ENCODE measurements at places on chromosomes 5 and 9. TPM values are rescaled to one million over a fixed set of nuclear protein-coding genes. Genes with fewer than 3 reads are reported as not detected.
A peak's percentile ranks its signal among the peaks of the same experiment; 100 is the strongest.

The PRRX2 gene
- not detected for total RNA-seq

The LECT2 gene
- not detected for total RNA-seq

The CYLC2 gene
- not detected for total RNA-seq

The PAEP gene
- not detected for total RNA-seq

The BTNL3 gene
- not detected for total RNA-seq

The SPATA31A6 gene
- not detected for total RNA-seq

The INIP gene
- total RNA-seq = 13.8 TPM

The PPIC gene
- total RNA-seq = not detected

The SPATA31C1 gene
- not detected for total RNA-seq

The EXD3 gene
- 24.7 TPM for total RNA-seq

- no peak for DNase-seq
These were observed 24.9 kb downstream of the GNAQ start for GRCh38 chr9:78006734-78007133.

DNA sequence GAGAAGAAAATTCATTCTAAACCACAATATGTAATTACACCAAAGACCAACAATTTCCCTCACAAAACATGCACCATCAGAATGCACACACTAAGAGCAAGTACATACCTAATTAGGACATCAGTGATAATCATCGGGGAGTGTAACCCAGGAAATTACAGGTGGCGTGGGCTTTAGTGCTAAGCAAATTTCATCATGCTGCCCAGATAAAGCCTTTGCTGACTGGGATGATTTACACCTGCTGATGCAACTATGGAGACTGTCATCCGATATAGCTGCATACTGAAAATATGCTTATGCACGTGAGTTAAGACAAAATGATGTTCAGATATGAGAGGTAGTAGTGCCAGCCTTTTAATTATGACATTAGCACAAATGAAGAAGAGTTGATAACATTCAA is 123.2 kb downstream of the DCP2 start:
- no peak for DNase-seq

- DNase-seq = no peak
These were observed 132.5 kb downstream of the HSD17B3 start for GRCh38 chr9:96169484-96169883.

DNA sequence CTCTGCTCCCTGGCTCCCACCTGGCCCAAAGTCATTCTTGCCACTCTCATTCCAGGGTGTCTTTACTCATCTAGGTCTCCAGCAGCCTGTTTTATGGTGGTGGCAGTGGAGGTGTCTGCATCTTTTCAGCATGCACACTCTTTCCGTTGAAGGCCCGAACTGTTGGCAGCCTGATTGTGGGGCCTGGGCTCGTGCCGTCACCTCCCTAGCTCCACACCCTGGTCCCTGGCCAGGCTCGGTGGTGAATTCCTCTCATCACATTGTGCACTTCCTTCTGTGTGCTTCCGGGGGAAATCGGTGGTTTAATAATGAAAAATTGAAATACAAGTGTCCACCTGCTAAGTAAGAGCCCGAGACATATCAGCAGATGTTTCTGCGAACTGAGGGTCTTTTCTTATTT is 214.3 kb downstream of the TRIO start:
- DNase-seq = no peak

GRCh38 chr5:147515269-147515668 is 5.4 kb upstream of the DPYSL3 start:
- no peak for DNase-seq

GRCh38 chr5:167513381-167513780 is 778.1 kb upstream of the WWC1 start:
- no peak for DNase-seq

GRCh38 chr5:32536246-32536645 is 49.1 kb upstream of the SUB1 start:
- no peak for DNase-seq

- DNase-seq = no peak
These were observed 939.7 kb downstream of the NR2F1-AS1 start for GRCh38 chr5:92641031-92641962.

GRCh38 chr5:167995844-167996425 is 295.5 kb upstream of the WWC1 start:
- no peak for DNase-seq

- no peak for DNase-seq
These were observed 1.3 kb downstream of the PLGRKT start for GRCh38 chr9:5436441-5436840.

- DNase-seq = no peak
These were observed 62.1 kb downstream of the CETN3 start for GRCh38 chr5:90347462-90347861.

DNA sequence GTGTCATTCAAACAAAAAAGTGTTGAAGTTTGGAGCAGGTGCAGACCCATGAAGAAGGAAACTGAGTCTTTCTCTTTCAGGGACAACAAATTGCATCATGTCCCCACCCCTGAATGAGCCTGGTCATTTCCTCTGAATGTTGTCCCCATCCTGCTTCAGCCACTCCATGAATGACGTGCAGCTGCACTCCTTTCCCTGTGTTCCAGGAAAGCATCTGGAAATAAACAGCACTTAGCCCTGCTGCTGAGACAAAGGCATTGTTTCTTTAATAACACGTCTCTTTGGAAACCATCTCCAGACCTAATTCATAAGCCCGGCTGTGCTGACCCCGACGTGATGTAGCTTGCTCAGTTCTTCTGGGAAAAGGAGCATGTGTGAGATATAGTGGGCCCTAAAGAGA is 682.3 kb downstream of the BRINP1 start:
- no peak for DNase-seq

- no peak for DNase-seq
These were observed 83.6 kb downstream of the MVB12B start for GRCh38 chr9:126410229-126410628.

DNA sequence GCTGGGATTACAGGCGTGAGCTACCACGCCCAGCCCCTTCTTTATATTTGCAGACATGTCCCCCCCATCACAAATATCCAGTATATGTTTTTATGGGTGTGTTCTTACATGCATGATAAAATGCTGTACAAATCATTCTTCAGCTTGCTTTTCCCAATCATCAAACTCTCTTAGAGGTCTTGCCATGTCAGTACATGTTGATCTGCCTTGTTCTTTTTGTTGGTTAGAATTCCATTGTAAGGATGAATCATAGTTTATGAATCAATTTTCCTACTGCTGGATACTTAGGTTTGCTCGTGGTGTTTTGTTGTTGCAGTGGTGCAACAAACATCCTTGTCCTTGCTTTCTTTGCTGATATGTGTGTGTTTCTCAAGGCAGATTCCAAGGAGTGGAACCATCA is 79.9 kb upstream of the NEURL1B start:
- DNase-seq = no peak

DNA sequence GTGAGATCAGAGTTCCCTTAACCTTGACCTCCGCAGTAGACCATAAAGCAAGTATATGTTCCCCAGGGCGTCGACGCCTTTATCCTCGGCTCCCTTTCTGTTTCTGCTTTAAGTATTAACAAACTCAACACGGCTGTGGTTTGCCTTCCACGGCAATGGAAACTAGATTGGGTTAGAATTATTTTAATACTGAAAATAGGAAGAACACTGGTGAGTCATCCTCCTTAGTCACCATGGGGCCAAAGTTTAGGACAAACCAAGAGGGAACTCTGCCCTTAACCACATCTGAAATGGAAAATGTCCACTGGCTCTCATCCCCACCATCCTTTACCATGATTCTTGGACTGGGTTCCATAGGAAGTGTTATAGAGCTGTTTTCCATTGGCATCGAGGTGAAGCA is 386.1 kb downstream of the ACTL7B start:
- no peak for DNase-seq

- DNase-seq = no peak
These were observed 7.5 kb downstream of the UNC5A start for GRCh38 chr5:176817841-176818377.

DNA sequence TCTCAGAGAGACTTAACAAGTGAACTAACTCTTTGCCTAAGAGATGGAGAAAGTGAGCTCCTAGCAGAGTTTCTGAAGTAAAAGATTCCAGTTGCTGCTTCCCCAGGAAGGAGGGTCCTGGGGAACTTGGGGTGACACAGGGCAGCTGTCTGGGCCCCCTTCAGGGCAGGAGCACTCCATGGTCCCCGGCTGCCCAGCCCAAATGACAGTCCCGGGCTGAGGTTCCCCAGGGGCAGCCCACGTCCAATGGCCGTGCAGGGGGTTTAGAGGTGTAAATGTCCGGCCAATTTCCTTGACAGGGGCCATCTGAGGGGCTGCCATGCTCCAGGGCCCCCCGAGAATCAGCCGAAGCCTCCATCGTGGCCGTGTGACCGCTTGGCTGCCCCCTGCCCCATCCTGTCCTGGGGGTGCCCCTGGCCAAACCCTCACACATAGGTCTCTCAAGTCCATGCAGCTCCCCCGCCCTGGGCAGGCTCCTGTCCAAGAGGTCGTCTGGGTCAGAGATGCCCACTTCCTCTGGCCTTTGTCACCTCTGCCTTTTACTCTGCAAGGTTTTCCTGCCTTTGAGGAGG is 5.5 kb upstream of the PPP1R26 start:
- DNase-seq = no peak

DNA sequence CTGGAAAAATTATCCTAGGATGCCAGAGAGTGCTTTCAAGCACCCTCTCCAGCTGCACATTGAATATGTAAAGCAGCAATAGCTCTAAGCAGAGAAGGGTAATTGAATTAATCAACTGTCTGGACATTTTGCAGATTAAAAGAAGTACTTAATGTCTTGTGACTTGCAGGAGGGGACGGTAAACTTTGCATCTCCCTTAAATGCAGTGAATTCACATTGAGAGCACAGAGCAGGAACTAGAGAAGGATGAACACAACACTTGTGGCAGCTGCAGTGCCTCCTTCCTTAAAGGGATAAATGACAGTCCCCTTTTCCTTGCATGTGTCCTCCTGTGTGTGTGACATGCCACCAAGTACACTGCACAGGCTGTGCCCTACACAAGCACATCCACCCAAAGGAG is 7.4 kb upstream of the CDK5RAP2 start:
- no peak for DNase-seq

DNA sequence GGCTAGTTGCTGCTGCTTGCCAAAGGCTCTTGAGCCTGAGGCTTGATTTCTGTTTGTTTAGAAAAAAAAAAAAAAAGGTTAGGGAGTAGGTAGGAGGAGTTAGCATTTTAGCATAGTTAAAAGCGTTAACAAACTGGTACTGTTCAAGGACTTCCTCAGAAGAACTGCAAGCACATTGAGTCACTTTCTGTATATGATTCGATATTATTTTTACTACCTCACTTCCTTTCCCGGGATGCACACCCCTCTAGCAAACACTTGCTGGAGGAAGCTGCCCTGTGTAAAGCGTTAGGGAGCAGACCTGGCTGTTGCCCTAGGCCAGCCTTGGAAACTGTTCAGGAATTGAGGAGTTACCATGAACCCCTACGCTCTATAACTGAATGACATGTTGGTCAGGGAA is 15.7 kb upstream of the CEP120 start:
- no peak for DNase-seq

DNA sequence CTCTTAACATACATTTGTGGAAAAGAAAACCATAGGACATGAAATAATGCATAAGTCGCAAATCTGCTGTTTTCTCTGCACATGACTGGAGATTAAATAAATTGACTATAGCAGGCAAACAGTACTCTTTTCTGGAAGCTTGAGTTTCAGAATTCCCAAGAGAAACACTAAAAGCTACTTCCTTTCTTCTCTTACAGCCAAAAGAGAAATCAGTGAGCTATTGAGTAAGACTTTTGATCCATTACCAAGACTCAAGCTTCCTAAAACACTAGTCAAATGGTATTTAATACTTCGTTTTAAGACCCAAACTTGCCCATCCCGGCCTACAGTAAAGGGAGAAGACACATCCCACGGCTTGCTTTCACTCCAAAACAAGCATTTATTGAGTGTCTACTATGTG is 335.8 kb upstream of the PUM3 start:
- no peak for DNase-seq

- no peak for DNase-seq
These were observed 19.1 kb downstream of the MSANTD3 start for GRCh38 chr9:100445903-100446549.

- no peak for DNase-seq
These were observed 14.2 kb downstream of the AP3B1 start for GRCh38 chr5:78280261-78280660.

DNA sequence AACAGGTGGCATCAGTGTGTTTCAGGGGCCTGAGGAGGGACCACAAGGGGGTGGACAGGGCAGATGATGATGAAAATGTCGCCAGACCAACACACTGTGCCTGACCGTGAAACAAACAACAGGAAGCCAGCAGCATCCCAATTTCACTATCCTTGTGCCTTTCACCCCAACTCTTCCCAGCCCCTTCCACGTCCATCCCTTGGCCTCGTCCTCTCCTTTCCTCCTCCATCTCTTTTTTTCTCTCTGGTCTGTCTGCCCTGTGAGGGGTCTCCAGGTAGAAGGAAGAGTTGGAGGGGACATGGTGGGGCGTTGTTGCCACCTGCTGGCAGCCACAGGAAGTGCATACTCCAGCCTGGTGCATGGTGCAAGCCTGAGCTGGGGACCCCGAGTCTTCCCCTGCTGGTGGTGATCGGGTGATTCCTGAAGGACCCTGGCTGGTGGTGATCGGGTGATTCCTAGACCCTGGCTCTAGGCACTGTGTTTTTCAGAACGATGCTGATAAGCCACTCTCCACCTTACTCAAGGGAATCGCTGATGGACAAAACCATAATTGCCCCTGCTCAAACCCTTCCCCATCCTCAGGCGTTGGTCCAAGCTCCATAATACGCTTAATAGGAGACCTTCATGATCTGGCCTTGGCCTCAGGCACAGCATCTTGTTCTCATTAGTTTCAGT is 21.7 kb upstream of the NSD1 start:
- peak; percentile 42 for DNase-seq

- DNase-seq = no peak
These were observed 12.5 kb downstream of the C1QTNF2 start for GRCh38 chr5:160357861-160358411.

DNA sequence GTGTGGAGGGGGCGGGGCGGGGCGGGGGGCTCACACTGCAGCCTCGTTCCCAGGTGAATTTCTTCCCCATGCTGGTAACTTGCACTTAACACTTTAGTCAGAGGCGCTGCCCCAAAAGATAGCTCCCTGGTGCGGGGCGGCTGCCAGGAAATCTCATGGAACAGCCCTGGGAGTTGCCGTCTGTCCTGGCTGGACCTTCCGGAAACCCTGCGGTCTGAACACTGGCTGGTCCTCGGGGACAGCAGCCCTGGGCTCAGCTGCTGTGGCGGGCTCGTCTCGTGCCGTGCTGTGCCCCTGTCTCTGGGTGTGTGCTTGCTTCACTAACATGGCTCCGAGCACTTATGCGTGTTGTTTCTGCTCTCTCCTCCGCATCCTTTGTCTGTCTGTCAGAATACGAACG is 25.8 kb downstream of the PTGES2 start:
- no peak for DNase-seq

GRCh38 chr9:89225587-89225986 is 47.0 kb upstream of the SHC3 start:
- DNase-seq = no peak

GRCh38 chr5:116440457-116441001 is 134.1 kb downstream of the SEMA6A start:
- DNase-seq = no peak

GRCh38 chr5:163456840-163457239 is 3.1 kb downstream of the NUDCD2 start:
- DNase-seq = no peak

Data from naive thymus-derived CD4-positive, alpha-beta T cell (primary cell).